Bladder microvascular endothelial cell (primary cell): ENCODE measurements at places on chromosomes 4 and X. TPM values are rescaled to one million over a fixed set of nuclear protein-coding genes. Genes with fewer than 3 reads are reported as not detected.

CHRNA9 gene
- not detected in 2 replicates for total RNA-seq

ANK2 gene
- total RNA-seq, result 1.5 and 38.8 TPM in 2 replicates

TLR8 gene
- not detected in 2 replicates for total RNA-seq

TENM3 gene
- total RNA-seq, result 4.2 and 46.7 TPM in 2 replicates

RASL11B gene
- total RNA-seq, result not detected in 2 replicates

TXK gene
- total RNA-seq, result 0.16 and 0.31 TPM in 2 replicates

LRAT gene
- total RNA-seq, result 0.06 TPM in 1 of 2 replicates, not detected in the other

CAPN6 gene
- total RNA-seq, result not detected in 2 replicates

PNMA6A gene
- total RNA-seq, result 0.32 and 0.94 TPM in 2 replicates

SSX3 gene
- total RNA-seq, result not detected in 2 replicates
